ENCODE measurements at places on chromosomes 12 and 14.

- peak; percentile 64 for DNase-seq
Observed at GRCh38 chr12:50933459-50934124, 18.8 kb upstream of the HIGD1C start.

GRCh38 chr14:28584951-28585350 is 181.6 kb upstream of the FOXG1 start:
- DNase-seq, result no peak

DNA sequence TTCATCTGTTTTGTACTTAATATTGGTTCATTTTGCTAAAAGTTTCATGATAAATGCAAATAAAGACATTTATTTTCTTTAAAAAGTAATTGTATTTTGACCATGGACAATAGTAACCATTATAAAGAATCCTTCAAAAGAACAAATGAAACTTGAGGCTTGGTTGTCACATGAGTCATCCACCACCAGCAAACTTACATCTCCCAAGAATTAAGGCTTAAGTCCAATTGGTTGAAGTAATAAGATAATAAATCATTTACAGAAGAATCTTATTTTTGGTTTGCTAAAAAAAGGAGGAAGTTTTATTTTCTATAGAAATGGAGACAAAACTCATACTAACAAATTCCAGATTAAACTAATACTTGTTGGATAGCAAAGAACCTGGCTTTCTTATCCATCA is 84.8 kb upstream of the KITLG start:
- DNase-seq, result peak; percentile 78

- DNase-seq, result no peak
Observed at GRCh38 chr12:52644078-52644415, 8.0 kb downstream of the KRT2 start.

- no peak for DNase-seq
Observed at GRCh38 chr14:56998728-56999127, 188.4 kb upstream of the OTX2 start.

DNA sequence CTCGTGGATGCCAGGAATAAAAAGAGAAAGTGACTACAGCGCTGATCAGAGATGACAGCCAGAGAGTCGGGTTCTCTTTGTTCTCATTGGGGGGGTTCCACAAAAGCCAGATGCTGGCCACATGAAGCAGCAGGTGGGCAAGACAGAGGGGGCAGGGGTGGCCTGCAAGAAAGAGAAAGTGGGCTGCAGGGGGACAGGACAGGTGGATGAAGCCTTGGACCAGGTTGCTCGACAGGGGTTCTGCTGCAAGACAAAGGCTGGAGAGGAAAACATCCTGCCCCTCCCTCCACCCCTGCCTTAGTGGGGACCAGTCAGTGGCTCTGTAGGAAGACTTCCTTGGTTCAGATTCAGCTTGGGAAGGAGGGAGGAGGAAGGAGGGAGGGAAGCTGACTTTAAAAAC is 126.2 kb downstream of the KSR2 start:
- DNase-seq, result no peak

DNA sequence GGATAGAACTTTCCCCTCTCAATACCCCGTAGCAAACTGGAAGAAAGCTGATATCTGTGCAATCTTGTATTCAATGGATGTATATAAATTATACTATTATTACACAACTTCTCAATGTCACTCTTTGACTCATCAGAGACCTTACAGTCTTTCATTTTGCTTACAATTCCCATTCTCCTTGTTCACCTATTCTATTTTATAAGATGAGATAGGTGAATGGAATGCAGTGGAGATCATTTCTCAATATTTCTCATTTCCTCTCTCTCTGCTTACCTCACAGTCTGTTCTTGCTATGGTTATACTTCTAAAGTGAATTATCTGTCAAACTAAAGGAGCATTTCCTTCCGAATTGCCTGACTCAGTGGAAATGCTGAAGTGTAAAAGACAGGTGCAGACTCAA is 14.9 kb downstream of the FOXA1 start:
- DNase-seq, result no peak

- DNase-seq, result peak; percentile 16
Observed at GRCh38 chr12:56104815-56105608, 653 bp downstream of the PA2G4 start.

GRCh38 chr14:52268279-52269061 is 972 bp downstream of the PTGDR start:
- DNase-seq, result peak; percentile 41

GRCh38 chr12:107798580-107798979 is 24.1 kb downstream of the ASCL4 start:
- DNase-seq, result no peak

- no peak for DNase-seq
Observed at GRCh38 chr12:12445165-12445881, 88.4 kb downstream of the BORCS5 start.

DNA sequence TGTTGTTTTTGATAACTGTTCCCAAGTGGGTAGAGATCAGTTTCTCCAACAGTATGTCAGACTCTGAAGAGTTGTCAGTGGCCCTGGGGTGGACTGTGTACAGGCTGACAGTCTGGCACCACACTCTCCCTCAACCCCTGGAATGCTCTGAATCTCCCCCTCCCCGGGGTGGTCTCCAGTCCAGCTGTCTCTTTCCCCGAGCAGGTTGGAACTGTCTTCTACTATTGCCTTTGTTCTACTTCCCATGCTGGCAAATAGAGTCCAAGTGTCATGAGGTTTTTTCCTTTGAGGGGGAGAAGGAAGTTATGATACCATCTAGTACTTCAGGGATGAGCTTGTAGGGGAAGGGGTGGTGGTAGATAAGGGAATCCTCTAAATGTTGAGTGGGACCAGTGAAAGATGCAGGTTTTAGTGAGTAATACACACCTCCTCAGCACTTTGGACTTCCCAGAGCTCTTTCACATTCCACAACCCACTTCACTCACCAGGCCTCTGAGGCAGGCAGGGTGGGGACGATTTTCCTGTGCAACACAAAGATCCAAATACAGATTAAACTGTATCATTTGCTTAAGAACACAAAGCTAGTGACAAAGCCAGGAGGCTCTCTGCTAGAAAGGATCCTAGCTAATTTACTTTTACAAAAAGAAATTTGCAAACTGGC is 170.7 kb upstream of the GZMB start:
- no peak for DNase-seq

- peak; percentile 45 for DNase-seq
Observed at GRCh38 chr12:2895511-2895910, 4.8 kb downstream of the TULP3 start.

DNA sequence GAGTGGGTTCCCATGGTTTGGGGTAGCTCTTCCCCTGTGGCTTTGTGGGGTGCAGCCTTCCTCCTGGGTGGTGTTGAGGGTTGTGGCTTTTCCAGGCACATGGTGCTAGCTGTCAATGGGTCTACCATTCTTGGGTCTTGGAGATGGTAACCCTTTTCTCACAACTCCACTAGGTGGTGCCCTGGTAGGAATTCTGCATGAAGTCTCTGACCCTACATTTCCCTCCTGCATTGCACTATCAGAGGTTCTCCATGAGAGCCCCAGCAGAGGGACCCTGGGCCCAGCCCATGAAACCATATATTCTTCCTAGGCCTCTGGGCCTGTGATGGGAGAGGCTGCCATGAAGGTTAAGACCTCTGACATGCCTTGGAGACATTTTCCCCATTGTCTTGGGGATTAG is 1093.3 kb downstream of the SLC16A7 start:
- DNase-seq, result no peak

DNA sequence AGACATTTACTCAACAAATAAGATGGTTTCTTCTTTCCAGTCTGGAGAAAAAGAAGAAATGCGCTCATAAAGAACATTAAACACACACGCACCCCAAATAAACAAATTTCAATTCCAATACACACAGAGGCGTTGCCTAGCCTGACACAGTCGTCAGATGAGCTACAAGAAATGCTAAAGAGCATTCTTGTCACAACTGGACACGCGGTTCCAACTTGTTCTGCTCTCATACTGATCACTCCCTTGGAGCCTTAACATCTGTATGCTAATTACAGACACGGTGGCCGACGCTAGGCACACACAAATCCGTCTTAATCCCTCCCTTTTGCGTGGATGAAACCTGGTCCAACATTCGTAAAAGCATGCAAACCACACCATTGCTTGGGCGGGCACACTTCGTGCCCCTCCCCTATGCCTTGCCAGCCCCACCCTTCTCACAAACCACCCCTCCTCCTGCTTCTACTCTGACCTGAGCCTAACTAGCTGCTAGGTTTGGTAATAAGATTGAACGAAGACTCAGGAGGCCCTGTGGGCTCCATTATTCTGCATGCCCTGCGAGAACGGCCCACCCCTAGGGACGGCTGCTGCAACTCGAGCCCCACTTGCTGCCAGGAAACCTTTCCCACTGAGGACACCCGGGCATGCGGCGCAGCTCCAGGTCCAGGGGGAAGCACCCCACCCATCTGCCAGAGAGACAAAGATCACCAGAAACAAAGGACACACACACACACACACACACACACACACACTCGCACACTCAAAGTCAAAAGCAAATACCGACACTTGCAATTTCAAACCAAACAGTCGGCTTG is 1.2 kb downstream of the KCNK10 start:
- no peak for DNase-seq

GRCh38 chr14:24851837-24852236 is 198.1 kb downstream of the STXBP6 start:
- peak; percentile 31 for DNase-seq

All from fibroblast of mammary gland (primary cell).